ENCODE measurements at places on chromosomes 6 and 20. TPM values are rescaled to one million over a fixed set of nuclear protein-coding genes. Genes with fewer than 3 reads are reported as not detected.

SYNGAP1 gene
- 25.4 TPM for total RNA-seq

TMEM244 gene
- not detected for total RNA-seq

PPP1R16B gene
- 99.3 TPM for total RNA-seq

NTSR1 gene
- total RNA-seq, result not detected

SPACA1 gene
- not detected for total RNA-seq

GPR63 gene
- 0.11 TPM for total RNA-seq

SLC32A1 gene
- not detected for total RNA-seq

HUS1B gene
- total RNA-seq, result 1.3 TPM

C20orf202 gene
- total RNA-seq, result not detected

MOXD1 gene
- total RNA-seq, result 3.2 TPM

CAPN11 gene
- not detected for total RNA-seq

GGTLC1 gene
- total RNA-seq, result not detected

- DNase-seq, result no peak
Measured at GRCh38 chr20:1204576-1204975, 1.3 kb downstream of the C20orf202 start.

DNA sequence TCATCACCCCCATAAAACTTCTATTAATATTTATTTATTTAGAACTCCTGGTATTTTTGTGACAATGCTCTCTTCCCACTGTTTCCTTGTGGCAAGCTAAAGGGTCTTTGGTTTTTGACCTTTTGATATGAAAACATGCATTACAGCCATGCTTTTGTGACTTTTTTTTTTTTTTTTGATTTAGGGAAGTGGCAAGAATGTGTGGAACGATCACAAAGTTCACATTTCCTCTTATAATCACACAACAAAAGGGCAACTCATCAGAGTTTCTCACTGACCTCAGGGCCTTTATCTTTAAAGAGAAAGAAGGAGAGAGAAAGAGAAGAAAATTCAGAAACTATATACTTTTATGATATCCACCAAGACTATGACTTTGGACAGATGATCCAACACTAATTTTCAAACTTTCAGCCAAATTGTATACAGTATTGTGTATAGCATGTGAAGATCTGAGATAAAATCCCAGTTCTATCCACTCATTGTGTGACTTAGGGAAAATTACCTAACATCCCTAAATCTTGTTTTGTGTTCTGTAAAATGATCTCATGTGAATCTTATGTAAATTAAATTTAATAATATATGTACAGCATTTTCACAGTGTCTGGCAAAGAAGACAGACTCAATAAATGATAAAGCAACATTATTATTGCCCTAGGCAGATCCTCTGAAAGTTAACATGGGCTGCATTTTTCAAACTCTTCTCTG lies 106.8 kb upstream of the MARCKS start:
- no peak for DNase-seq

- DNase-seq, result no peak
Measured at GRCh38 chr6:104201557-104201956, 658.2 kb downstream of the HACE1 start.

GRCh38 chr6:56329271-56330050 lies 82.1 kb upstream of the COL21A1 start:
- DNase-seq, result no peak

DNA sequence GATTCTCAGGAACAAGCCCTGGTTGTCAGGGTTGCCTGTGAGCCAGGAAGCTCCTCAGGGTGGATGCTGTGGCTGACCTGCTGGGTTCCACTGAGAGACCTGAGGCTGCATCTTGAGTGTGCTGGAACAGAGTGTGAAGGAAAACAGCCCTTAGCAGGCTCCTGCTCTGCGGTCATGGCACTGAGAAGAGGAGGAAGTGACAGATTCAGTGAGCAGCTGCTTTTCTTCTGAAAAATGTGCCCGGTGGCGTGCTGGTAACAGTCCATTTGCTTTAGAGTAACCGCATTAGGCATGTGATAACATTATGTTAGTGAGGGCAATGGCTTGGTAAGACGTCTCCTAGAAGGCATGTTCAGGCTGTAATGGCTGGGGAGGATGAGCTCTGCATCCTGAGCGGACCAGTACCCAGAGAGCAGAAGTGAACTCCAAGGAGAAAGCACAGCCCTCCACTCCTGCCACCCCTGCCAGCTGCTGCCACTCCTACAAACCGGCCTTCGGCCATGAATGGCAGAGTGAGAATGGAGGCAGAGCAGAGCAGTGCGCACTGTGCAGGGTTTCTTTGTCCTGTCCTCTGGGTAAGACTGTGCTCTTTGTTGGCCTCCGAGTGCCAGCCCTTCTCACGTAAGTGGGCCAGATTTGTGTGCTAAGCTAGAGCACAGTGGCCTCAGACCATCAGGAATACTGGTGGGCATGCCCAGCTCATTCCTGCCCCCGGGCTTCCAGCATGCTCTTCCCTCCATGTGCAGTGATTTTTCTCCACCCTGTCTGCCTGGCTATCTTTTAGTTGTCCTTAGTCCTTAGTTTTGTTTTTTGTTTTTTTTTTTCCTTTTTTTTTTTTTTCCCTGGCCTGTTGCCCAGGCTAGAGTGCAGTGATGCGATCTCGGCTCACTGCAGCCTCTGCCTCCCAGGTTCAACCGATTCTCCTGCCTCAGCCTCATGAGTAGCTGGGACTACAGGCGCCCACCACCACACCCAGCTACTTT lies 98.1 kb upstream of the VSTM2L start:
- DNase-seq, result peak; percentile 56

DNA sequence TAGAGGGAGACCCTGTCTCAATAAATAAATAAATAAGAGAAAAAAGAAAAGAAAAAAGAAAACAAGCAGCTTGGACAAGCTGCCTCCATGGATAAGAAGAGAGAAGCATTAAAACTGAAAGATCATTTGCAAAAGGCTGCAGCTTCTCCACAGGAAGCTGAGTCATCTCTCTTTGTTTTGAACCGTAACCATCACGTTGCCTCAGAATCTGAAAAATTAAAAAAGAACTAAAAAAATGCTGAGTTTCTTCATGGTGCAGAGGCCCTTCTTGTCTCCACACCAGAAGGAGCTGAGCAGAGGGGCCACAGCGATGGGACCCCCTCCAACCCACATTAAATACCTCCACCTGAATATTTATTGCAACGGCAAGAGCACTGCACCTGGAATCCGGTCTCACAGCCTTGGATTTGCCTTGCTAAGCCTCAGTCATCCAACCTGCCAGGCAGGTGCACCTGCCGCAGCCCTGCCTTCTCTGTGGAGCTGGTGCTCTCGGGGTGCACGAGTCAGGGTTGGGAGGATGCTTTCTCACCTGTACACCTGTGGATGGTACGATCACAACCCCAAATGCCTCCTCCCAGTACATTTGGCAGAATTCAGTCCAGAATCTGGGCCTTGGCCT lies 28.1 kb downstream of the TOX2 start:
- no peak for DNase-seq

DNA sequence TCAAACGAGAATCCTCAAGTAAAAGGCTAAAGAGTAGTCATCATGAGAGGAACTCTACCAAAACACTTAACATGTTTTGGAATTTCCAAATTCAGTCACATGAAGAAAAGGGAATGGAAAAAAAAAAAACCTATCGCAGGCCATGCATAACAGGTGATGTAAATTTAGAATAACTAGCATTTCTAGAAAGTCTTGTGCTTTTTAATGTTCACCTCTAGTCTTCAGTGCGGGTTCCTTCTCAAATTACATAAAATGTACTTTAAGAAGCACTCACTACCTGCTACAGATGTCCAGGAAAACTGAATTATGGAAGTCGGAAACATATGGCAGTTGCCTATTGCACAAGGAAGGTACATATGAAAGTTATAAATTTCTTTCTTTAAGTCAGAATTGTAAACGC lies 6.1 kb upstream of the TBX18 start:
- no peak for DNase-seq

DNA sequence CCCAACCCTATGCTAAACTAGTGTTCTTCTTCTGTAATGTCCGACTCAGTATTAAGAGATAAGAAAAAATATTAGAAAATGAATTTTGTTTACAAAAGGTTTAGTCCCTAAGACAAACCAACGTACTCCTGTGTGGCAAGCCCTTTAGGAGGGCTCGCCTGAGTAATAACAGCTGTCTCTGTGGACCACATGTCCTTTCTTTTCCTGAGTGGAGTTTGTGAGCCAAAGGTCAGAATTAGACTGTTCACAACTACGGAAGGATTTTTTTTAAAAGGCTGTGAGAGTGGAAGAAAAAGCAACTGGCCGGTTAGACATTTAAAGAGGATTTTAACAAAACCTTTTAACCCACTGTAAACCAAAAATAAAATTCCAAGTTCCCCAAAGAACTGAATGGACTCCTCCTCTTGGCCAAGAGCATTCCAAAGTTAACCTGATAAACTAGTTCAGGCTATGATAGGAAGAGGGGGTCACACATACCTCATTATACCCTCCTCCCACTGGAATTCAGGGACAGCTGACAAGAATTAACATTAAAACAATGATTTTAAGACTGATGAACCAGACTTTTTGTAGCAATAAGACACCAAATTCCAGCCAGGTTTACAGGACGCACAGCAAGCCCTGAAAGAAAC lies 43.5 kb downstream of the FAM184A start:
- DNase-seq, result no peak

GRCh38 chr6:148758492-148758891 lies 11.7 kb downstream of the UST start:
- peak; percentile 41 for DNase-seq

DNA sequence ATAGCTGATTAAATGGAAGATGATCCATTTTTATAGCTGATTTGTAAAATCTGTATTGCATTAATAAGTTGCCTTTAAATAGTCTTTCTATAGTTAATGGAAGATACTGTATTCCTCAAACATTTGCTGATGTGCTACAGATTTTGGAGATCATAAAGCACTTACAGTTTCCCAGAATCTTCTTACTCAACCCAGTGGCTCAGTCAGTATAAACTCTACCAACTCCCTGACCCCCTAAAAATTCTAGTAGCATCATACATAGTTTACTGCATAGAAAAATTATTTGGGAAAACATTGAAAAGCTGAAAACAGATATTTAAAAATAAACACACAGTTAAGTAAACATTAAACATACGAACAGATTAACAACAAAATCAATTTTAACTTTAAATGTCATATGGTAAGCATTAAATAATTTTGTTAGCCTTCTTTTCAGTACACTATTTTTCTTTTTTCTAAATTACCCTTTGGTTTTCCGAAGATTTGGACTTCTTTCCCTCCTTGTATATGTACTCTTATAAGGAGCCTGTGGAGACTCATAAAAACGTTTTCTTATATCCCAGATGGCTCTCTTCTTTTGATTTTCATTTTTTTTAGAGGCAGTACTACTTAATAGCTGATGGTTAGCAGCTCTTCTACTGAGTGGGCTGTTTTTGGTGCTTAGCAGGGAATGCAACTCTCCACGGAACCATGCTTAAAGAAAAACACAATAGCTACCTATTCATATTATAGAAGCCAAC lies 62.7 kb upstream of the BMP5 start:
- DNase-seq, result no peak

DNA sequence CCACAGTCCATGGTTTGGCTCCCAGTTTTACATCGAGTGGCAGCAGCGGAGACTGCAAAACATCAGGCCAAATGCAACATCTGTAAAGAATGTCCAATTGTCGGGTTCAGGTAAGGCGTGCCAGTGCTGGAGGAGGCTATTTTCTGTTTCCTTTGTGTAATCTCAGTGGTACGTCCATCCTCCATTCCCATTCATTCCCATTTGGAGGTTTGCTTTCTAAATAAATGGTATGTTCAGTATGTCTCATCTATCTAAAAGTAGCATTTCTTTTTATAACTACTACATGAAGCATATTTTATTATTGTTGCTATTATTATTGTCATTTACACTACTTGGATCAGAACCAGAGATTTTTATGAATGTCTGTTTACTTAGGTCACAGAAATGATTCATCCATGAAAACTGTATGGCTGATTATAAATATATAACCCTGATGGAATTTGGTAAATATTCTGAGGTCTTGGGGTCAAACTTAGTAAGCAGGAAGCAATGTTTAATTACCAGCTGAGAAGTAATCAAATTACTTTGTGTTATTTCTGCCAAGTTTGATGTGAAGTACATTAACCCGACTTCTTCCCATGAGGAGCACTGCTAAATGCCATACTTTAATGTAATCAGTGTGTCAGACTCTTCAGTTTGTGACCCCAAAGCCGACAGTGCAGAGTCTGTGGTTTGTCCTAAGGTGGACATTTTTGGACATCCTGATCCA lies 512.9 kb downstream of the UTRN start:
- no peak for DNase-seq

DNA sequence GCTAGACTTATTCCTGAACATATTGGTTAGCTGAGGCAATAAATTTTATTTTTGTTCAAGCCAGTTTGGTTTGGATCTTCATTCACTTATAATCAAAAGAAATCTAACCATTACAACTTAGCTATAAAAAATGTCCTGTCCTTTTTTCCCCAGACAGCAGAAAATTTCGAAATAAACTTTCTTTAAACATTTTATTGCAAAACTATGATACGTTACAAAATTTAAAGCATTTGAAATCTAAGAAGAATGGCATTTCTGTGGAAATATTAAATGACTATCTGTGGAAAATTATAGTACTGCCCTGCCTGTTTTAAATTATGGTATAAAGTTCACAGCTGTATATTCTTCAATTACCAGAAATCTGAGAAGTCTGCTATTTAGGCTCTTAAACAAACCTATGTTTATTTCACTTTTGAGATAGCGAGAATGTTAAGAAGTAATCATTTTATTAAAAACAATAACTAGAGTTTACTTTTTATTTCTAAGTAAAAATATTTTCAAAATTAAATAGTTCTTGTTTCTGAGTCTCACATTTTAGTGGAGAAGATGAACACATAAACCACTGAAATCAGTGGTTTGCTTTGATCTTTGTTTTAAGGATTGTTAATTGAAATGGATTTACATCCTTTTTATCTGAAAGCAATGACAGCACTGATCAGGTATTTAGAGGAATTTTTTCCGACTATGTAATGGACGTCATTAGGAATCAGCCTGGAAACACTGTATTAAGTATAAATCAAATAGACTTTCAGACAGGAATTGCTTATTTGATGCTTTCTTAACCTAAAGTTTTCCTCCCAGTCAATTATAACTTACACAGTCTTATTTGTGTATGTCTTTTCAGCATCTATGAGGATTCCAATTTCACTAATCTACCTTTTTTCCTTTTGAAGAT lies 553.7 kb downstream of the COL12A1 start:
- DNase-seq, result no peak

DNA sequence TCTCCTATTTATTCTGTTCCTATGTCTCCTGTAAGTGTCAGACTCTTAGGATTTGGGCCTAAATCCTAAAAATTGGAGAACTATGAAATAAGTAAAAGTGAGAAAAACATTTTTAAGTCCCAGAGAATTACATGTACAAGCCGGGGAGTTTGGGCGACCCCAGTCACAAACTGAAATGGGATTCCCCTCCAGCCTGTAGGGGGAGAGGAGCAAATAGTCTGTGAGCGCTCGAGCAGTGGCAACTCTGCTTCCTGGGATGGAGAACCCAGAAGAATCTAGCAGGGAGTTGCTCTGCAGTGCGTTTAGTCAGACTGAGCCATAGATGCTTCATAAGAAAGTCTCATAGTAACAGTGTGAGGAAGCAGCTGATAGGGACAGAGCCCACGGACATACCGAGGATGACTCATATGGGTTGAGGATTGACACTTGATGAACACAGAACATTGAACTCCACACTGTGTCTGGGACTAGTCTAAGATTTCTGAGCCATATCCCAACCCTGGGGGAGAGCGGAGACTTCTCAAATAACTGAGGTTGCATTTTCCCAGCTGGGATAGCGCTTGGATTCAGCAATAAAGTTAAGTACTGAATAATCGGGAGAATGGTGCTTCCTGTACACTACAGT lies 437.2 kb downstream of the BCKDHB start:
- no peak for DNase-seq

All from activated B cell treated with CpG ODN at 0.5 μM for 24 hours (primary cell).